GM12865 (cell line): ENCODE measurements at places on chromosomes 5 and 9.

DNA sequence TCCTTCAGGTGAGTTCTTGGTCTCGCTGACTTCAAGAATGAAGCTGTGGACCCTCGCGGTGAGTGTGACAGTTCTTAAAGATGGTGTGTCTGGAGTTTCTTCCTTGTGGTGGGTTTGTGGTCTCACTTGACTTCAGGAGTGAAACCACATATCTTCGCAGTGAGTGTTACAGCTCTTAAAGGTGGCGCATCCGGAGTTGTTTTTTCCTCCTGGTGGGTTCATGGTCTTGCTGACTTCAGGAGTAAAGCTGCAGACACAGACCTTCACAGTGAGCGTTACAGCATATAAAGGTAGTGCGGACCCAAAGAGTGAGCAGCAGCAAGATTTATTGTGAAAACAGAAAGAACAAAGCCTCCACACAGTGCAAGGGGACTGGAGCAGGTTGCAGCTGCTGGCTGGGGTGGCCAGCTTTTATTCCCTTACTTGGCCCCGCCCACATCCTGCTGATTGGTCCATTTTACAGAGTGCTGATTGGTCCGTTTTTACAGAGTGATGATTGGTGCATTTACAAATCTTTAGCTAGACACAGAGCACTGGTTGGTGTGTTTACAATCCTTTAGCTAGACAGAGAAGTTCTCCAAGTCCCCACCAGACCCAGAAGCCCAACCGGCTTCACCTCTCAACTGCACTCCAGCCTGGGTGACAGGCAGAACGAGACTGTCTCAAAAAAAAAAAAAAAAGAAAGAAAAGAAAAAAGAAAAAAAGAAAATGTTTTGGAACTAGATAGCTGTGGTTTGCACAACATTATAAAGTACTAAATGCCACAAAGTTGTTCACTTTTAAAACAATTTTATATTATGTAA lies 9.1 kb upstream of the ERMP1 start:
- peak; percentile 84 for DNase-seq

- DNase-seq, result no peak
Measured at GRCh38 chr5:7576023-7576715, 180.2 kb downstream of the ADCY2 start.

DNA sequence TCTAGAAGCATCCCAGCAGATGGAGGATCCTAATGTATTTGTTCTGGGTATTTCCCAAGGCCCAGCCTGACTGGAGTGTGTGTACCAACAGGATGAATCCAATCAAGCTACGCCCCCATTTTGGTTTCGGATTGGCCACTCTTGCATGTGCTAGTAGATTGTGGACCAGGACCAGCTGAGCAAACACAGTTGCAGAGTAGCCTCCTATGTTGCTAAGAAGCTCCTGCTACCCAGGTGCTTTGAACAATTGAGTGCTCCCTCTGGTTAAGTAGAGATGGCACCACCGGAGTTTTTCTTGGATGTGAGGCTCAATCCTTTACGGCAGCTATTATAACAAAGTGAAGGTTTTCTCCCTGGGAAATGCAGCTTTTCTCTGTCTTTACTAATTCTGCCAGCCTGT lies 204.5 kb downstream of the NTRK2 start:
- DNase-seq, result no peak

GRCh38 chr5:137598399-137598798 lies 99.3 kb upstream of the SPOCK1 start:
- DNase-seq, result no peak

GRCh38 chr5:56055859-56056258 lies 61.1 kb upstream of the IL6ST start:
- DNase-seq, result no peak

DNA sequence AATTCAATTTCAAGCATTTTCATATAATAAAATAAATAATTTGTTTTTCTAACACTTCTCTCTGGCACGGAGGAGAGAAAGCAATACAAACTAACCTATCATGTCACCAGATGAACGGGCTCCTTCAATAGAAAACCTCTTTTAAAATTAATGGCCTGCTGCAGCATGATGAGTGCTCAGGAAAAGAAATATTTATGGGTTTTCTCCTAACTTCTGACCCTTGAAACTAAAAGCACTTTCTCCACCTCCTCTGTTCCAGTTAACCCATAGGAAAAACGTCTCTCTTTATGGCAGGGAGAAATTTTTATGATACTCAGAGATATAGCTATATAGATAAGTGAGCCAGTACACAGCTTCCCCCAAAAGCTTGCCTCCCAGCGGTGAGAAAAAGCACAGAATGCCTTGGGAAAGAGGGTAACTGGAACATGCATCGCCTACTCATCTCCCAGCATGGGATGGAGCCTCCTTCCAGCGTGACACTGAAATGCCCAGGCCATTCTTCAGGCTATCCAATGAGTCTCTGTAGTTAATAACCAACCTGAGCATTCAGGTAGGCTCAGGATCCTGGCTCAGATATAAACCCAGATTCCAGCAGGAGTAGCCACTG lies 963.0 kb upstream of the DMAC1 start:
- no peak for DNase-seq

DNA sequence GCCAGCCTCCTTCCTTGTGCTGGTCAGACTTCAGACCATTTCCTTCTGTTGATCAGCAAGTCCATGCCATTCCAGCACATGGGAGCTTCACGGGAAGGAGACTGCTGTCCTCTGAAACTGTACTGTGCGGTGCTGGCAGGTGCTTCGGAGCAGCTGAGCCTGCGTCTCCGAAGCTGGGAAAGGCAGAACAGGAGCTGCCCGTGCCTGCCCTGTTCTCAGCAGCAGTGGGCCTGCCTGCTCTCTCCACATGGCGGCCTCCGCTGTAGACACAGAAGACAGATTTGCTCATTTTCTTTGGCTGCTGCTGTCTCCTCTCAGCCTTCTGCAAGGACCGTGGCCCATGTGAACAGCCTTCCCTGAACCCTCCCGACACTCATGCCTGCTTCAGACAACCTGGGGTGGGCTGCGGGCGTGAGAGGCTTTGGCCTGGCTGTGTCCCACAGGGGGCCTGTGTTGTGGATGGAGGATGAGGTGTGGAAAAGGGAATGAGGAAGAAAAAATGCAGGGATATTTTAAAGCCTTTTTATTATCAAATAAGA lies 43.1 kb downstream of the HABP4 start:
- no peak for DNase-seq

- no peak for DNase-seq
Measured at GRCh38 chr9:124535846-124536245, 28.6 kb upstream of the NR5A1 start.

- no peak for DNase-seq
Measured at GRCh38 chr5:91283899-91284298, 99.2 kb downstream of the ARRDC3 start.

- peak; percentile 33 for DNase-seq
Measured at GRCh38 chr5:68780299-68780955, 313.4 kb upstream of the SLC30A5 start.

DNA sequence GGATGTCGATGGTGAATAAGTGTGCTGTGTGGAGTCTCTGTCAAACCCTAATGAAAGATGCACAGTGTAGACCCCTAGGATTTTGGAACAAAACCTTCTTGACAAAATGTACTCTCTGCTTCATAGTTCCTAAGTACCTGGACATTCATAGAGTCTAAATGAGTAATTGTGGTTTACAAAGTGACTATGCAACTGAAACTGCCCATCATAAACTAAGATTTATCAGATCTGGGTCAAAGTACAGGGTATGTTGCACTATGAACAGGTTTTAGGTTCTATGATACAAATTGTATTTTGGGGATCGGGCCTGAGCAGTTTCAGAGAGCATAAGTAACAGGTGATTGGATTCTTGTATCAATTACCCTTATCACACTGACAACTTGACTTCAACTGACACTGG lies 79.4 kb downstream of the LURAP1L start:
- peak; percentile 0 for DNase-seq

DNA sequence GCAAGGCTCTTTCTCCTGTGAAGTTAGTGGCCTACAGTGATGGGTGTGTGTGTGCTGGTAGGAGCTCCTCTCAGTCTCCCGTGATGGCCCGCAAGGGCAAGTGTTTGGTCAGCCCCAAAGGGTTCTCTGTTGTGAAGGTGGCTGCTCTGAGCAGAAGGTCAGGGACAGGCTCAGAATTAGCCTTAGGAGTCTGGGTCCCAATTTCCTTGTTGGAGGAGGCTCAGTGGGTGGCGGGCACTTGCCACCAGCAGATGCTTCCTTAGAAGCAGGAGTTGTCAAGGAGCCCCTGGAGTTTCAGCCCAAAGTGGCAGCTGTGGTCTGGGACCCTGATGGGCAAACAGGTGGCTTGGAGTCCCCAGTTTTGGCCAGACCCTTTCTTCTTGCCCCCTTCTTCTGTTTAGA lies 154.4 kb downstream of the MACROH2A1 start:
- no peak for DNase-seq

- no peak for DNase-seq
Measured at GRCh38 chr9:130943777-130944176, 4.7 kb upstream of the FIBCD1 start.

DNA sequence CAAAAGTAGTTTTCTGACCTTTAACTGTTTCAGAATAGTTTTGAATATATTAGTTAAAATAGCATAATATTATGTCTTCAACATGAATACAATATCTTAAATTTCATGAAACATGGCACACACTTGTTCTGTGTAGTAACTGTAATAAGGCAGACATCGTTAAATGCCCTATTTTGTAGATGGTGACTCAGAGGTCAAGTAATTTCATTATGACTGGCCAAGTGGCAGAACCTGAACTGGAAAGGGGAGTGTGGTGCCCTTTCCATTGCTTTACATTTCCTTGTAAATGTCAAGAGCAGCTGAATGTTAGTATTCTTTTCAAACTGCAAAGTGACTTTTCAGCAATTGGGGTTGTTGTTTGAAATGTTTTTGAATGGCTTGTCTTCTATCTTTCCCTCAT lies 201.2 kb upstream of the CDKN2B start:
- no peak for DNase-seq
